Suppressor macrophage treated with lipopolysaccharide for 1 hour (primary cell): ENCODE measurements at places on chromosomes 2 and 18.

DNA sequence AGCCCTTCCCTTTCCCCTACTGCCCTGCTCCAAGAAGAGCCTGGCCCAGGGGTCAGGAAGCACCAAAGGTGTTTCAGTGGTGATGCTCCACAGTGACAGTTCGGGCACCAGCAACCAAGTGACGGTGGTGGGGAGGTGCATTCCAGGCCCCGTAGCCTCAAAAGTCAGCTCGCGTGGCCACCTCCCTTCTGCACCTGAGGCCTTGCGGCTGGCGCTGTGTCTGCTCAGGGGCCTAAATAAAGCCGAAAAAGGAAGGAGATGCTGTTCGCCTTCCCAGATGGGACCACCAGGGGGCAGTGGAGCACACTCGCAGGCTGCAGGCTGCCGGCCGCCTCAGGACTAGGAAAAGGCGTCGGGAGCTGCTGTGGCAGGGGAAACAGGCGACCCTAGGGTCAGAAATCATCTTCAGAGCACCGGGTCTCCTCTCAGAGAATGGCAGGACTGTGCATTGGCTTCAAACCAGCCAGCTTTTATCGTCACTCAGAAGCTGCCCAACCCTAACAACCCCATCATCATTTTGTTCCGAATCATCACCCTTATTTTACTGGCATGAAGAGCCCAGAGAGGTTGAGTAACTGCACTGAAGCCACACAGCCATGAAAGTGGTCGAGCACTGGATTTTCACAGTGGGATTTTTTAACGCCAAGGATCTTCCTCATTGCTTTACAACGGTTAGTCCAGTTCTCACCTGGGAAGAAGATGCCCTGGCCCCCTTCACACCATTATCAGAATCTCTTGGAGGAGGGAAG lies 213.0 kb upstream of the CELF4 start:
- DNase-seq, result peak; percentile 61

- no peak for DNase-seq
Observed at GRCh38 chr2:230170532-230170931, 49.3 kb downstream of the SP110 start.

DNA sequence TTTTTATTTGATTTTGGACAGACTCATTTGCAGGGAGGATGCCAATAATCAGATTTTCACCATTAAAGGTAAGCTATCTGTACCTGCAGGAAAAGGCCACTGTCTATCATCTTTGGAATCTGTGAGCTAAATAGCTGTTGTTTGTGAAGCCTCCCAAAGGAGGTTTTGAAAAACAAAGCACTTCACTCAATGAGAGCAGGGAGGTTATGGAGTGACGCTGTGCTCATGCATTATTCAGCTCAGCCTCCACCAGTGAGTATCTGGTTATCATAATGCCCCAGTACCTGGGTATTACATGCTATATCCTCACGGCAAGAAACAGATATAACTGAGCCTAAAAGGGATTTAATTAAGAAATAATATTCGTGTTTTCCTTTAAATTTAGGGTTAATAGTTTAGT lies 189.6 kb upstream of the PIK3C3 start:
- no peak for DNase-seq

- peak; percentile 94 for DNase-seq
Observed at GRCh38 chr18:62526098-62527025, 3.5 kb downstream of the ZCCHC2 start.

GRCh38 chr18:35095983-35096676 lies 54.9 kb downstream of the MAPRE2 start:
- peak; percentile 46 for DNase-seq

DNA sequence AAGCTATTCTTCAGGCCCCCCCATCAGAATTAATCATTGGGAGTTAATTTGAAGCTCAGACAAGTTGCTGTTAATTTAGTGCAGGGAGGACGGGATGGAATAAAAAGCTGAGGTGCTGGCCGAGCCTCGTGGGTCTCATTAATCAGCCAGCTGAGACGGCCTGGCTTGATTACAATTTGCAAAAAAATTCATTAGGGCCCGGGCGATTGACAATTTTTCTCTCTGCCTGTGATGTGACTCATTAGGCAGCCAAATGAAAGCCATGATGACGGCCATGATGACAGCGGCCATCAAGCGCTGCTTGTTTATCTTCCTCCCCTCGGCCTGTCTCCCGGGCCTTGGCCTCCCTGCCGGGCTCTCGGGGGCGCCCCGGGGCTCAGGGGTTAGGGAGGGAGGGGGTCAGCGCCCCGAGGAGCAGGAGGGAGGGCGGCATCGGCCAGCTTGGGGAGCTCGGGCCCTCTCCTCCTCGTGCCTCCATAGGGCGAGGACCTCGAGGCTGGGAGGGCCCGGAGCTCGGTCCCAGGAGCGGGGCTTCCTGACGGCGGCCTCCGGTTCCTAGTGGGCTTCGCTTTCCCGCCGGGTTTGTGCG lies 5.2 kb downstream of the GBX2 start:
- DNase-seq, result no peak

GRCh38 chr18:58887613-58887963 lies 22.9 kb downstream of the ZNF532 start:
- peak; percentile 86 for DNase-seq

DNA sequence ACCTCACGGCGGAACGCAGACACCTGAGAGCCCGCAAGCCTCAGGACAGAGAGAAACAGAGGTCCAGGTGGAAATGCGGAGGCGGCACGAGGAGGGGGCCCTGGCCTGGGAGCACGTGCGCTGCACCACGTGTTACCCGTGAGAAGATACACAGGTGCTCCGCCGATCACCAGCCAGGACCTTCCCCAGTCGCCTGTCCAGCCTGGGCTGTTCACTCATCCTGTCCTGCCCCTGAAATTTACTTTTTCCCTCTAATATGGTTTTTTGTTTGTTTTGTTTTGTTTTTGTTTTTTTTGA lies 44.3 kb downstream of the TWIST2 start:
- DNase-seq, result no peak

GRCh38 chr2:68319398-68320117 lies at the start of gene CNRIP1:
CNRIP1 (minus strand) TSS chr2:68319949; CDS start chr2:68319400, 549 bp downstream.
- DNase-seq, result peak; percentile 51

DNA sequence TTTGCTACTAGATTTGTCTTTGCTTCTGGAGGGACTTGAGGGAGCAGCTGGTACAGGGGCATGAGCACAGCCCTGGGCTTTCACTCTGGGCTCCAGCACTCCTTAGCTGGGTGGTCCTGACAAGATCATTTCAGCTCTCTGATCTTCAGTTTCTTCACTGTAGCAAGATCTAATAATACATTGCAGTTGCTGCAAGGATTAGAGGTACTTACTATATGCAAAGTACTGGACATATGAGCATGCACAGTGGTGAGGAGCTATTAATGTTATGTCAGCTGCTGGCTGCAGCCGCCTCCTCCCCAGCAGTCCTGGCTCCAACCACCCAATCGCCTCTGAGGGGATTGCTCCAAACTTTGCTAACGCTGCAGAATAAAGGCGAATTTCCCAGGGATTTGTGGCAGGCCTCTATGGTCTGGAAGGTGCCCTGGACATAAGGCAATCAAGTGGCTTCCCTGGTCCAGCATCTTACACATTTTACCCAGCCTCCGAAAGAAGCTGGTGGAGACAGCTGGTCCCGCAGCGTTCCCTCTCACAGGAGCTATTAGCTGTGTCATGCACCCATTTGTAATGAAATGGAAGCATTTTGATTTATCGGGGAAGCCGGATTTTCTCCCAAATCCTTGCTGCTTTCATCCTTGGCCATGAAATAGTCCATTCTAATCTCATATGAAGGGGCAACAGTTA lies 96.7 kb downstream of the RHOB start:
- DNase-seq, result no peak

DNA sequence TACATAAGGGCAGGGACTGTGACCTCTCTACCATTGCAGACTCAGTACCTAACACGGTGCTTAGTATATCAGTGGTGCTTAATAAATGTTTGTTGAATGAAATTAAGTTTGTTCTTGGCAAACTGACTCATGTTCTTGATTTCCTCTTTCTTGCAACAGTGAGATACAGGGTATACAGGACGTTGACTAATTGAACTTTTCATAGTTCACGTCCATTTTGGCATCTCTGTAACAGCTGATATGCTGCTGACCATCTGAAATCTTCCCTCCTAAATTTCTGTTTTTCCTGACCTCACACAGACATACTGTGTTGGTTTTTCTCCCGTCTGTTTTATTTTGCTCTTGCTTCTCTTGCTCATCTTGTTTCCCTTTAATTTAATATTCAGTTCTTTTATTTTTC lies 44.2 kb downstream of the LHCGR start:
- no peak for DNase-seq

GRCh38 chr2:232022718-232023117 lies 61.2 kb downstream of the DIS3L2 start:
- no peak for DNase-seq

GRCh38 chr2:6444514-6444913 lies 421.2 kb downstream of the CMPK2 start:
- no peak for DNase-seq

GRCh38 chr2:181683518-181684453 lies 3.5 kb upstream of the NEUROD1 start:
- DNase-seq, result peak; percentile 40

DNA sequence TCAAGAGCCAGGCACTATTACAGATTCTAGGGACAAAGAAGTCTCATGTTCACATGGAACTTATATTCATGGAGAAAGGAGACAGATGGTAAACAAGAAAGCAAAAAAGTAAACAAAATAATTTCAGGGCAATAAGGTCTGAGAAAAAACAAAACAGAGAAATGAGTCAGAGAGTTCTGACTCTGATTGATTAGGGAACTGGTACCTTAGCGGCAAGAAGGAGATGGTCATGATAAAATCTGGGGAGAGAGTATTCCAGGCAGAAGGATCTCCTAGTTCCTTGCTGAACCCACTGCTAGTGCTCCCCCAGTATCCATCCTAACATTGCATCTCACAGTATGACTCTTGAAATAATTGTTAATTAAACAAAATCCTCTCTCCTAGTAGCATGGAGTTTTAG lies 161.8 kb upstream of the KLF7 start:
- DNase-seq, result no peak

DNA sequence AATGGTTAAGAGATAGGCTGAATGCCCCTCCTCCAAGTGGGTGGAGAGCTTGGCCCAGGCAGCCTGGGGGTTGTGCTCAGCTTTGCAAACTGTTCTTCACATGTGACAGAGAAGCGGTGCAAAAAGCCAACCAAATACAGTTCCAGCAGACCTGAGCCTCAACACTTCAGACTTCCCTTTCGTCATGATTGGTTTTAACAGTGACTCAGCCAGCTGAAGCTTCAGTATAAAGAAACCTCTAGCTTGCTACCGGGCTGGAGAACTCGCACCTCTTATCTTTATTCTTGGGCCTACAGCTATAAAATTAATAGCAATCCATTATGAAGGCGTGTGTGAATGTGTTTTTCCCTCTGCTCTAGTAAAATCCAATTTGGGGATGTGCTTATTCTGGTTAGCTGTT lies 20.0 kb downstream of the SETBP1 start:
- DNase-seq, result no peak
